ENCODE measurements at places on chromosomes 5 and 9.

- no peak for DNase-seq
Observed at GRCh38 chr5:87360132-87360531, 52.6 kb downstream of the CCNH start.

DNA sequence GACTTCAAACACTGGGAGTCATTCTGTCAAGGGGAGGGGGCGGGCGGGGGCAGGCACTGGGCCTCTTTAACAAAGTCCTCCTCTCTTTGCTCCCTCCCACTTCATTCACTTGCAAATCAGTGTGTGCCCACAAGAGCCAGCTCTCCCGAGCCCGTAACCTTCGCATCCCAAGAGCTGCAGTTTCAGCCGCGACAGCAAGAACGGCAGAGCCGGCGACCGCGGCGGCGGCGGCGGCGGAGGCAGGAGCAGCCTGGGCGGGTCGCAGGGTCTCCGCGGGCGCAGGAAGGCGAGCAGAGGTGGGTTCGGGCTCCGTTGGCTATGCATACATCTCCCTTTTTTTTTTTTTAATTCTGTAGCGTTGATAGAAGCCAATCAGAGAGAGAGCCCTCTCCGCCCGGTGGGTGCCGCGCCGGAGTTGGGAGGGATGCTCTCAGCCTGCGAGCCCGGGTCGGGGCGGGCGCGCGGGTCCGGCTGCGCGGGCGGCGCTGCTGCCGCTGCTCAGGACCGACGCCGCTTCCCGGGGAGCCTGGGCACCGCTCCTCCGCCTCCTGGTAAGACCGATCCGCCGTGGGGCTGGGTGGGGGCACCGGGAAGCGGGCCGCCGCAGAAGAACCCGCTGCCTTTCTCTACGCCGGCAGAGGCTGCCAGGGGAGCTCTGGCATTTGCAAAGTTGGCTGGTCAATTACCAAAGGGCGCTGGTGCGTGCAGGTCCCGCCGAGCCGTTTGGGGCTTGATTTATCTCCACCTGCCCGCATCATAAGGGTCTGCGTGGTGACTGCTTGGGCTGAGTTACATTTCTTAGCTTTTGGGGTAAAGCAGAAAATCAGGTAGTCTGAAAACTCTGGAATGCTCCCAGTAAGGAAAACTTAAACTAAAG, at the start of gene CDH6:
CDH6 (plus strand) TSS at position 96 of the 877 bp plus-strand sequence. CDS start 73,788 bp downstream, outside the sequence.
- DNase-seq = peak; percentile 23

DNA sequence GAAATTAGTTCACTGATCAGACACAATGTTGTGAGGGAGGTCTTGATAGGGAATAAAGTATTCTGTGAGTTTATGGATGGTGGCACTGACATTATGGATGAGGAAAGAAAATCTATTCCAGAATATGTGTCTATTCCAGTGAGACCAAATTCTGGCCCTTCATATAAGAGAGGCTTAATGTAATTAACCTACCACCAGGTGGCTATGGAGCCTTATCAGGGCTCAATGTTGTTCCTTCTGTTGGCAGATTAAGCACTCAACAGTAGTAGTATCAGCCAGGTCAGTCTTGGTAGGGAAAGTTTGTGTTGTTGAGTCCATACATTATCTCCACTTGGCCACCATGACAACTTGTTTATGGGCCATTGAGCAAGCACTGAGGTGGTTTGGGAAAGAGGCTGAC, 41.7 kb upstream of the BARX1 start:
- no peak for DNase-seq

GRCh38 chr9:105858006-105858690, 163.8 kb downstream of the TMEM38B start:
- DNase-seq = no peak

DNA sequence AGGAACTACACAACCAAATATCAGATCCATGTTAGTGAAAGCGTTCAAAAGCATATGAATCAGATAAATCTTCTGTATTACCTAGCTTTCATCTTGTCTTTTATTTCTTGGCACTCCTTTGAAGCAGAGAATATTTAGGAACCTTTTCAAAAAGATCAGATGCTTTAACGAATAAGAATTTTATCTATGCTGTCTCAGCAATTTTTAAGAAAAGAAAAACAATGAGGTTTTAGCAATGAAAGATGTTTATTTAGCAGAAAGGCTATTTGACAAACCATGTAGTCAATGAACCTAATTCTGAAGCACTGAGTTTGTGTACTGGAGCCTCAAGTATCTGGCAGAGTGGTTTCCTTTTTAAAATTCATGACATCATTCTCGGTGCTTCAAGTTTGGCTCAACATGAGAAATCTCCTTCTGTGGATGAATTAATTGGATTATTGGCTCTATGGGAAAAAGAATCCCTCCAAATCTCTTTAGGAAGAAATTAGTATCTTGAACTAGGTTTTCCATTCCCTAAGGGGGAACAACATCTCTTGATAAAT, 534.7 kb downstream of the CAAP1 start:
- no peak for DNase-seq

- DNase-seq = no peak
Observed at GRCh38 chr5:132049093-132049492, 11.4 kb upstream of the IL3 start.

DNA sequence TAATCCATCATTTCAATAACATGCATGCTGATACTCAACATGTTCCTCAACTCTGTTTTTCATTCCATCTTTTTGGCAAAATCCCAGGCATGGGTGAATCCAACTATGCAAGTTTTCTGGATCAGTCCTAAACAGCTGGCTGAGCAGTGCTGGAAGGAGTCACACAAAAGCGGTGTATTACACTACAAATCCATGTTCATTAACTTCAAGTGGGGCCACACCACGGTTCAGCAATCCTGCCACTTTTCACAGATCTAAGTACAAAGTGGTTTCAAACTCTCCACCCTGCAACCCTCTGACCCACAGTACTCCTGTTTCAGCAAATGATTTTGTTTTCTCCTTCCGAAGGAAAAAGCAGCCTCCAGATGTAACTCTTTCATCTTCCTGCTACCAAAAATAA, 222.5 kb downstream of the EPB41L4A start:
- peak; percentile 7 for DNase-seq

GRCh38 chr5:74259572-74259971, 381.0 kb downstream of the ENC1 start:
- no peak for DNase-seq

- DNase-seq = no peak
Observed at GRCh38 chr9:5443850-5444249, 6.1 kb upstream of the PLGRKT start.

- DNase-seq = peak; percentile 14
Observed at GRCh38 chr5:151619812-151620460, 28.8 kb upstream of the FAT2 start.

GRCh38 chr5:163633926-163634460, 128.6 kb downstream of the MAT2B start:
- no peak for DNase-seq

- peak; percentile 90 for DNase-seq
Observed at GRCh38 chr5:65198456-65199120, 283.1 kb downstream of the ADAMTS6 start.

DNA sequence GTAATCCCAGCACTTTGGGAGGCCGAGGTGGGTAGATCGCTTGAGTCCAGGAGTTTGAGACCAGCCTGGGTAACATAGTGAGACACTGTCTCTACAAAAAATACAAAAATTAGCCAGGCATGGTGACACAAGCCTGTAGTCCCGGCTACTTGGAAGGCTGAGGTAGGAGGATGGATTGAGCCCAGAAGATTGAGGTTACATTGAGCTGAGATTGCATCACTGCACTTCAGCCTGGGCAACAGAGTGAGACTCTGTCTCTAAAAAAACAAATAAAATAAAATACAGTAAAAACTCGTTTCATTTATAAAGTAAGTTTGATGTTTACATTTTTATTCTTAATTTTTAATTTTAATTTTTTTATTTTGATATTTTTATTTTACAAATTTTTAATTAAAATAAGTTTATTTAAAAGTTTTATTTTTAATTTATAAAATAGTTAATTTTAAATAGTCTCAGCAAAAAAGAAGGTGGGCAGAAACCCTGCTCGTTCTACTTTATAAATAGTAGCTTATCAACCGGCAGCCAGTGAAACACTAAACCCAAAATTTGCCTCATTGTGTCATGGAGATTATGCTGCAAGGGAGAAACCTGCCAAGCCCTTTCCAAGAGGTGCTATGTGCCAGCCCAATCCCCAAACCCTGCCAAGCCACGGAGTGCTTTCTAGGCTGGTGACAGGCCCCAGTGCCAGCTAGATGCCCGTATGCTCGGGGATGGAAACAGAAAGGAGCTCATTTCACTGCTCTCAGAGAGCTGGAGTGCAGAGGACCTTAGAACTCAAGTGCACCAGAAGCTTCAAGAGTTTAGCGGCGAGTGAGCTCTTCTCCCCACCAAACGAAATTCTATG, 38.9 kb downstream of the SERINC5 start:
- peak; percentile 54 for DNase-seq

DNA sequence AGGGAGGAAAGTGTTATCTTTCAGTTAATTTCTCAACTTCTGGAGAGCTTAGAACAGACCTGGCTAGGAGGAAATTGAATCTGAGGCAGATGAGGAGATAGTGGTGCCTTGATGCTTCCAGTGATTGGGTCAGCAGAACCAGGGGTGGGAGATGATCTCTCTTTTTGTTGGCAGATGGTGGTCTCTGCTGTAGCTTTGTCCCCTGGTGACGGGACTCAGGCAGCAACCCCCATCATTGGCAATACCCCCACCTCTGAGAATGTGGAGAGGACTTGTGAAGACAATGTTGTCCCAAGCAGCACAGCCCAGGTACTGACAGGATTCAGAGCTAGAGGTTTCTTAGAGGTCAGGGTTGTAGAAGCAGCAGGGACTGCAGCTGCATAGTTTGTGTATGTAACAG, 3.7 kb upstream of the PDCD6 start:
- DNase-seq = no peak

DNA sequence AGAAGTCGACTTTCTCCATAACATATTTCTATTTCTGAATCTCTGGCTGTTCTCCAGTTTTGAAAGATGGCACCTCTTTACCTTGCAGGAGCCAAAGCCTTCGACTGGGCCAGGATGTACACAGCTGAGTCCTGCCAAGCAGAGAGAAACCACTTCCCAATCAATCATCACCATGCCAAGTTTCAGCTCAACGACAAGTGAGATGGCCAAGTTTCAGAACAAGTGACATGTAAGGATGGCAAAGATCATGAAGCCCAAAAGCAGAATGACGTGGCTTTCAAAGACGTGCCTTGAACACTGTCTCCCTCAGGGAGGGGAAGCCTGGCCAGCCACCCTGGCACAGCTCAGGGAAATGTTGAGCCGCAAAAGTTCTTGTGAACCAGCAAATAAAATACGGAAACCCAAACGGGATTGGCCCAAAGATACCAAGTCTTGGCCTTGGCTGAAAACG, 17.7 kb downstream of the STK10 start:
- no peak for DNase-seq

GRCh38 chr5:80541392-80541791, 28.7 kb downstream of the ANKRD34B start:
- DNase-seq = no peak

DNA sequence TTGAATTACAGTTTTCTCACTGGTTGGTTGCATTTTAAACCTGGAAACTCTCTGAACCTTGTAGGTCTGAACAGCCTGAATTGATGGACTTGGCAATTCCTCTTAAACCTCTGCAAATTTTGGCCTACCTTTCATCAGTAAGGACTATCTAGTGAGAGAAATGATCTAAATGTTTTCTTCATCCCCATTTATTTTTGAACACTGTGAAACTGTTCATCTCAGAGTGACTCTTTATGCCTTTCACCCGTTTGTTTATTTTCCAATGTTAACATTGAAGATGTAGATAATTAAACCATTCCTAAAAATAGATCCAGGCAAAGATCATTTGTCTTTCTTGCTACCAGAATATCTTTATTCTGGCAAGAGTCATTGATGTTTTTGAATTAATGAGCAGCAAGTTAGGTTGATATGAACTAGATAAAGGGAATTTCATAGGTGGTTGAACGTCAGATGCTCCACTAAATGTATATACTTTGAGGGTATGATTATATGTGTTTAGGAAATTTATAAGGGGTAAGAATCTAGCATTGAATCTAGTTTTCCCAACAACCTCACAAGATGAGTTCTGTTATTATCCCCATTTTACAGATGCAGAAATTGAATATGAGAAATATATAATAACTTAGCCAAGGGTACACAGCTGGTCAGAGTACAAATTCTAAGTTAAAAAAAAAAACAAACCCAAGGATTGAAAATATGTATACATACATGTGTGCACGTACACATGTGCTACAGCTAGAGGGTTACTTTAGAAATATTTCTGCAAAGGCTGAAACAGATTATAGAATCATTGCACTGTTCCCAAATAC, 3.4 kb downstream of the CPEB4 start:
- DNase-seq = no peak

GRCh38 chr5:148961261-148962199, 101.3 kb downstream of the SH3TC2 start:
- peak; percentile 40 for DNase-seq

DNA sequence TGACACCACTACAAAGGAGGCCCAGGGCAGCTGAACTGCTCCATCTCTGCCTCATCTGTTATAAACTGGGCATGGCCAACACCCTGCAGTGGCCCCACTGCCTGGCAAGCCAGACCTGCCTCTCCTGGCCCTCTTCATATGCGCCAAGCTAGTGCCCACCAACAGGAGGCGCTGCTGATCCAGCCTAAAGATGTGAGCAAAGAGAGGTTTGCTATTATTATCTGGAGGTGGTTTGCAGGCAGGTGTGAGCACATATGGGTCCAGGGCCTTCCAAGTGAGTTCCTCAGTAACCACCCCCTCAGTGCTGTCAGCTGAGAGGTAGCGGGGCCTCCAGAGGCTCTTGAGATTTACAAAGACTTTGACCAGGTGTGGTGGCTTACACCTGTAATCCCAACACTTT, 232.2 kb downstream of the SYK start:
- DNase-seq = no peak

- no peak for DNase-seq
Observed at GRCh38 chr9:3475300-3476020, 50.3 kb downstream of the RFX3 start.

- DNase-seq = no peak
Observed at GRCh38 chr9:123115146-123115913, 81.9 kb downstream of the GPR21 start.

Measured in fibroblast of gingiva (primary cell).